ENCODE measurements at places on chromosomes 16 and 17. TPM values are rescaled to one million over a fixed set of nuclear protein-coding genes. Genes with fewer than 3 reads are reported as not detected.

- no peak for DNase-seq
Observed at GRCh38 chr17:15364615-15365014, 23.2 kb upstream of the TEKT3 start.

GRCh38 chr17:4313221-4314114, 49.7 kb upstream of the ANKFY1 start:
- DNase-seq, result peak; percentile 36

GRCh38 chr16:56988161-56988947, 1.0 kb upstream of the NLRC5 start:
- no peak for DNase-seq

- DNase-seq, result no peak
Observed at GRCh38 chr16:11725457-11725856, 17.2 kb downstream of the TXNDC11 start.

DNA sequence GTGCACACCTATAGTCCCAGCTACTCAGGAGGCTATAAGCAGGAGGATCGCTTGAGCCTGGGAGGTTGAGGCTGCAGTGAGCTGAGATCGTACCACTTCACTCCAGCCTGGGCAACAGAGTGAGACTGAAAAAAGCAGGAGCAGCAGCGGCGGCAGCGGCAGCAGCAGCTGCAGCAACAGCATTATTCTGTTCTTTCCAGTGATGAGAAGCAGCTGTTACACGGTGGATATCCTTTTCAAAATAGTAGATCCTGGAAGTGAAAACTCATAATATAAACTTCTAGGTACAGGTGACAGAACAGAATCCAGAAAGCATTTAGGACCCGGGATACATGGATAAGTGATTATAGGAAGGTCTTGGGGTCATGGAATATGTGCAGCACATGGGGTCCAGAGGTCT, 17.8 kb upstream of the HNF1B start:
- no peak for DNase-seq

- peak; percentile 73 for DNase-seq
Observed at GRCh38 chr17:56777859-56778258, 55.9 kb downstream of the C17orf67 start.

- no peak for DNase-seq
Observed at GRCh38 chr16:56773532-56773931, 43.6 kb downstream of the NUP93 start.

- DNase-seq, result no peak
Observed at GRCh38 chr16:73321853-73322252, 273.9 kb upstream of the ZFHX3 start.

GRCh38 chr16:65846210-65846602, 520.3 kb upstream of the CDH5 start:
- DNase-seq, result no peak

GRCh38 chr17:49577650-49577934, 1.9 kb downstream of the NXPH3 start:
- DNase-seq, result no peak

DNA sequence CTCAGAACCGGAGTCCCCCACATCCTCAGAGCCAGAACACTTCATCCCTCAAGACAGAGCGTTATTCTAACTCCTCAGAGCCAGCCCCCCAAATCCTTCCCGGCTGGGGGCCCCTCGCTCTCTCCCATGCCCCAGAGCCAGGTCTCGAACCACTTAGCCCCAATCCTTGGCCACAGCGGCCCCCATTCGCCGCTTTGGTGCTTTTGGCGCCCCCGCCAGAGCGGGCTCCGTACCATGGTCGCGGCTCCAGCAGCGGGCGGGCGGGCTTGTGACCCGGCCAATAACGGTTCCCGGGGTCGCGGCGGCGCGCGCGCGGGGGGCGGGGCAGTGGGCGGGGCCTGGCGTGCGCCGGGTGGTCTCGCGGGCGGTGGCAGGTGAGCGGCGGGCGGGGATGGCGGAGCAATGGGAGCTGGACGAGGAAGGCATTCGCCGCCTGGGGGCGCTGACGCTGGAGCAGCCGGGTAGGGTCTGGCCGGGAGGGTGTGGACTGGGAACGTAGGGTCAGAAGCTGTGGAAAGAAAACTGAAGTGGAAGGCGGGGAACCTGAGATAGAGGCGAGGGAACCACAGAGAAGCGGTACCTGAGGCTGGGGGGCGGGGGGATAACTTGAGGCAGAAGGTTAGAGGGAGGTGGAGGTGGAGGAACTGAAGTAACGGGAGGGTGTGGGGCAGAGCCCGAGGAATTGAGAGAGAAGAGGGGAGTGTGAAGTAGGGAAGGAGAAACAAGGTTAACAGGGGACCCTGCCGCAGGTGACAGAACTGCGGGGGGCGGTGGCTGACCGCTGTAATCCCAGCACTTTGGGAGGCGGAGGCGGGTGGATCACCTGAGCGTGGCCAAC, at the start of the genes KCTD19 and LRRC36:
TSS of gene KCTD19 (minus strand) at position 270 of the 838 bp plus-strand sequence. CDS start at position 236, 34 bp downstream.
TSS of gene LRRC36 (plus strand) at position 344 of the 838 bp plus-strand sequence. CDS start at position 392, 48 bp downstream.
- DNase-seq, result no peak

DNA sequence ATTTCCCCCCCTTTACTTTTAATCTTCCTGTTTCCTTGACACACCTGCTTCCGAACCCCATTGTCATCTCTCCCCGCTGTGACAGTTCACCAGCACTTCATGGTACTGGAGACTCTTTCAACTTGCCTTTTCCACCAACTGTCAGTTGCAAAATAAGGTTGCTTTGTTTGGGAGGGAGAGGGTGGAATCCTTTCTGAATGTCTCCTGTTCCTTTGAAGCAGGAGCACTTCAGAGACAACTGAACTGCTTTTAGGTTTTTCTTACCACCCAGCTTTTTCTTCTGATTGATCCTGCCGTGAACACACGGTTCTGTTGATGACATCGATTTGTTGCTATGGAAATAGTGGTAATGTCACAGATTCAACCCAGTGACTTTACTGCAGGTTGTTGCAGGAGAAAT, 42.0 kb downstream of the RPA1 start:
- DNase-seq, result no peak

GRCh38 chr17:44844390-44844830, 3.3 kb upstream of the HIGD1B start:
- no peak for DNase-seq

- DNase-seq, result no peak
Observed at GRCh38 chr17:19502517-19502916, 31.1 kb upstream of the SLC47A1 start.

- peak; percentile 44 for DNase-seq
Observed at GRCh38 chr17:72587773-72588511, 467.1 kb downstream of the SOX9 start.

GRCh38 chr16:89194340-89195311, 5.7 kb downstream of the SLC22A31 start:
- no peak for DNase-seq

GRCh38 chr17:50642722-50643656, 8.3 kb downstream of the ABCC3 start:
- DNase-seq, result no peak

- peak; percentile 44 for DNase-seq
Observed at GRCh38 chr17:49959183-49959935, 9.6 kb upstream of the DLX4 start.

DNA sequence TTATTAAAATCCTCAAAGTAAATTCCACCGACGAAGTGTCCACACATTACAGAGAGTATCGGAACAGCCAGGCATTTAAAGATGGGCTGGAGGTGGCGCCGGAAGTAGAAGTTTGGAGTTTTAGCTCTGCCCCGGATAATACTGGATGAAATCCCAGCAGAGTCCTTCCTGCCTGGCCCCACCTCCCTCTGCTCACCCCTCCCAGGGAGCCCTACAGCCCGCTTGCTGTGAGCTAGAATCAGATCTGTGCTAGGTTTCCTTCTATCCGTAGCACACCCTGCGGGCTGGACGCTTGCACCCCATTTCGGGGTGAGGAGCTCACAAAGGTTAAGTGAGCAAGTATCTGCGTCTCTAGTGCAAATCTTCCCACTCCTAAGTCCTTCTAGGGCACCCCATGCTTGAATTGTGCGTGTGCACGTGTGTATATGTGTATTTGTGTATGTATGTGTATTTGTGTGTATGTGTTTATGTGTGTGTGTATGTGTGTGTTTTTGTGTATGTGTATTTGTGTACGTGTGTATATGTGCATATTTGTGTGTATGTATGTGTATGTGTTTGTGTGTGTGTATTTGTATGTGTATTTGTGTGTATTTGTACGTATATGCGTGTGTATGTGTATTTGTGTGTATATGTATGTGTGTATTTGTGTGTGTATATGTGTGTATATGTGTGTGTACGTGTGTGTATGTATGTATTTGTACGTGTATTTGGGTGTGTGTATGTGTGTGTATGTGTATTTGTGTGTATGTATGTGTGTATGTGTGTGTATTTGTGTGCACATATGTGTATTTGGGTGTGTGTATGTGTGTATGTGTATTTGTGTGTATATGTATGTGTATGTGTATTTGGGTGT, 61.4 kb downstream of the HAPSTR1 start:
- no peak for DNase-seq

- DNase-seq, result no peak
Observed at GRCh38 chr16:64364894-64365293, 757.0 kb downstream of the CDH11 start.

DNA sequence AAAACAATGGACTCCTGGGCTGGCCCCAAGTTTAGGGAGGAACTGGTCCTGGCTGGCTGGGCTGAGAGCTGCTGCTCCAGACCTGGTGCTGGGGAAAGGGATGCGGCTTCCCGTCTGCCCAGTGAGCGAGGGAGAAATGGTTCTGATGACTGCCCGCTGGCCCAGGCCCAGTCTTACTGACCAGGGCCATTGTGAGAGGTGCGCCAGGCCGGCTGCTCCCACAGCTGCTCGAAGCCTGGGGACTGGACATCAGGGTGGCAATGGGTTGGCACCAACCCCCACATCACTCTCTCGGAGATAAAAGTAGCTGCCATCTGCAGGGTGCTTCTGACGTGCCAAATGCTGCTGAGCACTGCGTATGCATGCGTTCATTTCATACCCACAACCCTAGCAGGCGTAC, 53.2 kb downstream of the IRF8 start:
- DNase-seq, result no peak

DNA sequence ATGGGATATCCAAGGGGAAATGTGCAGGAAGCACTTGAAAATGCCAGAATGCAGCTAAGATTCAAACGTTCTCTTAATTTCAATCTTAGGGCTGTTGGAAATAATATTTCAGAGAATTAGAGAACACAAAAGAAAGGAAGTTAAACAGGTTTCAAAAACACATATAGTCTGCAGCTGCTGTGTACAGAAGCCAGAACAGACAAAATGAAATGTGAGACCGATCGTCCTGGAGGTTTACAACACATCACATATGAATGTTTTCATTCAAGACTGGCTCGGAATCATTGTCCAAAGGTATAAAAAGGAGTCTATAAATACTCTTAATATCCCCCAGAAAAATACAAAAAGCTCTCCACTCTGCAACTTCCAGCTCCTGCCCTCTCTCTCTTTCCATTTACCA, 14.3 kb downstream of the CYTH1 start:
- no peak for DNase-seq

DNA sequence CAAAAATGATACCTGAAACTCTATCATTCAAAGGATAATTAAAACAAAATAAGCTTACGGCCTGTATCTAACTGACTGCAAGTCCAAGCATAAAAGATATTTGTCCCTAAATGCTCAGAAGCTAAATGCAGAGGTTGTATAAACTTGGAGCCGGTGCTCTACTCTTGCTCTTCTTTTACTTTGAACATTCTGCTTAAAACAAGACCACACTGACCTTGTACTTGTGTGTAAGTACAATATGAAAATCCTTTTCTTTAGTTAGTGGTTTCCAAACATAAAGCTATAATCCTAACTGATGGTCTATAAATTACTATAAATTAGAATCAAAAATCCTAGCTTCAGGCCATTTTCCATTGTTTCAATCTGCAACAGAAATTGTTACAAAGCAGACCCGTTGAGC, 74.6 kb downstream of the SPAG9 start:
- DNase-seq, result no peak

DNA sequence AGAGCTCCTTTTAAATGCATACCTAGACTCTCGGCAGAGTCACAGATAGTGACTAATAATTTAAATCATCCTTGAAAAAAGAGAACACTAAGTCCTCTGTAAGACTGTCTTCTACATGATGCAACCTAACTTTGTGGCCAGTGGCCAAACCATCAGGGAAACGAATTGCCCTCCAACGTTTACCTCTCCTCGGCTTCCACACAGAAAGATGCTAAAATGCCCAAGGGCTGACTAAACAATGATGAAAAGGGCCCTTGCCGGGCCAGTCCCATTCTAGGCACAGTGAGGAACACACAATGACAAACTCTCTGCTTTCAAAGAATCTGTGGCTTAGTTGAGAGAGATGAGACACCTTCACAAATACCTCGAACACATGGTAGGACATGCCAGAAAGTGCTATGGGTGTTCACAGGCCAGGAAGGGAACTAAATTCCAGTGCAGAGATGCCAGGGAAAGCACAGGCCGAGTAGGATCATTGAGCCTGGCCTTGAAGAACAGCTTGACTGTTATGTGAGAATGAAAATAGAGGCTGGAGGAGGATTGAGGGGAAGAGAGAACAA, 35.3 kb upstream of the PITPNM3 start:
- peak; percentile 95 for DNase-seq

GRCh38 chr16:30896261-30896888, at the start of gene CTF1:
CTF1 (plus strand) TSS chr16:30896614; CDS start chr16:30896644, 30 bp downstream.
- no peak for DNase-seq

DNA sequence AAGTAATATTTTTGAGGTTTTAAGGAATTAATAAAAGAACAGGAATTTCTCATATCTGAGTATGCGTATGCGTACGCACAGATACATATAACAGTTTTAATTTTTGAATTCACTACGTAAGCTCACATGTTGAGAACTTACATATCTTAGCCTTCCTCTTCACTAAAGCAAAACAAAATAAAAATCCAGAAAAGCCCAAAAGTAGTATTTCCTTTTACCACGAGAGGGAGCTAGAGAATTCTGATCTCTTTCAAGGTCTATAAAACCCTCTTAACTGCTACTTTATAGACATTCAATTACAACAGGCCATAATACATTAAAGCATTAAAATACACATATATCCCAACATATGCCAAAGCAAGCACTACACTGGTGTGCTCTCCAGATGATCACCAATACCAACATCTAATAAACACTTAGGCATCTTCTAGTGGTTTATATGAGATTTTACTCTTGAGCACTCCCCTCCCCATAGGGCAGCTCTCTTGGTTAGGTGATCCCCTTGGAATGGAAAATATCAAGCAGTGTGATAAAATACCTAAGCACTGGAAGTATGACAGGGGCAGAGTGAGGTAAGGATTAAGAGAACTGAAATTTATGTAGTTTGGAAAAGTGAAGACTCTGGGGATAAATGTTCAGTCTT, 94.0 kb downstream of the SKAP1 start:
- peak; percentile 82 for DNase-seq

Gene TXNL4B
- 12.7 TPM for total RNA-seq

Gene MYCBPAP
- total RNA-seq, result not detected

Gene PNMT
- total RNA-seq, result not detected

Gene ADAP2
- not detected for total RNA-seq

Gene CACNA1G
- 0.40 TPM for total RNA-seq

Gene FLYWCH1
- 21.0 TPM for total RNA-seq

Data from HT1080 (cell line).